ENCODE measurements at places on chromosomes 4 and X. TPM values are rescaled to one million over a fixed set of nuclear protein-coding genes. Genes with fewer than 3 reads are reported as not detected.

Gene ALB
- 0.51 TPM for polyA plus RNA-seq

Gene EFHC2
- polyA plus RNA-seq, result 0.15 TPM

Gene CA5B
- polyA plus RNA-seq, result 7.4 TPM

Gene PRR32
- not detected for polyA plus RNA-seq

Gene CLIC2
- 12.8 TPM for polyA plus RNA-seq

Gene FRMPD3
- 0.03 TPM for polyA plus RNA-seq

Gene FAM149A
- polyA plus RNA-seq, result 12.7 TPM

Gene PRMT9
- polyA plus RNA-seq, result 5.3 TPM
